ENCODE measurements at places on chromosomes 11 and 22.

DNA sequence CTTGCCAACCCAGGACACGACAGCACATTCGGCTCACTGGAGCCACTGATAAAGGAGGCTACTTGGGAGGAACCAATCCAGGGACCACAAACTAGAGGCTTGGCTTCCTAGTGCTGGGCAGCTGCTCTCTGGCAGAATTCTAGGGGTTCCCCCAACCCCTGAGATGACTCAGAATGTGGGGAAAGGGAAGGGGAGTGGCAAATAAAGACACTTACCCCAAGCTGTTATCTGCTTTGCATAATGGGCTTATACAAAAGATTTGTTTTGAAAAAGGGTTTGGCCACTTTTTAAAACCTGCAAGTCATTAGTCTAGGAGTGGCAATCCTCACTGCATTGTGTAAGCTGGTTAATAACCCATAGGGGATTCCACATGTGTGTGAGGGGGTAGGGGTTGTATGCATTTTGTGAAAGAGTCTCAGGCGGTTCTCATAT lies 64.1 kb upstream of the LMO1 start:
- no peak for DNase-seq

DNA sequence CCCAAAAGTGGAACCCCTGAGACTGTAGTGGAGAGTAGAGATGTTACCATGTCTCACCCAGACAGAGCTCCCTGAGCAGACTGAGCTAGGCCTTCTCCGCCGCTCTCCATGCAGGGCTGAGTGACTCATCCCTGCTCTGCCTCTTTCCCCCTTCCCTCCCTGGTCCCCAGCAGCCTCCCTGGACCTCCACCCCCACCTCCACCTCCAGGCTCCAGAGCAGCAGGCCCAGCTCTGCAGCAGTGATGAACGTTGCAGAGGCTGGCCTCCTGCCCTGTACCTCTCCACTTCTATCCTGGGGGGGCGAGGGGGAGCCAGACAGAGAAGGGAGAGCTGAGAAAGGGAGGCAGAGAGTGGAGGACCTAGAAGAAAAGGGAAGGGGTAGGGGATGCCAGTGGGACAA lies 19.3 kb upstream of the ARAP1 start:
- DNase-seq = no peak

- DNase-seq = no peak
Observed at GRCh38 chr11:108224366-108224765, 1.5 kb downstream of the ATM start.

DNA sequence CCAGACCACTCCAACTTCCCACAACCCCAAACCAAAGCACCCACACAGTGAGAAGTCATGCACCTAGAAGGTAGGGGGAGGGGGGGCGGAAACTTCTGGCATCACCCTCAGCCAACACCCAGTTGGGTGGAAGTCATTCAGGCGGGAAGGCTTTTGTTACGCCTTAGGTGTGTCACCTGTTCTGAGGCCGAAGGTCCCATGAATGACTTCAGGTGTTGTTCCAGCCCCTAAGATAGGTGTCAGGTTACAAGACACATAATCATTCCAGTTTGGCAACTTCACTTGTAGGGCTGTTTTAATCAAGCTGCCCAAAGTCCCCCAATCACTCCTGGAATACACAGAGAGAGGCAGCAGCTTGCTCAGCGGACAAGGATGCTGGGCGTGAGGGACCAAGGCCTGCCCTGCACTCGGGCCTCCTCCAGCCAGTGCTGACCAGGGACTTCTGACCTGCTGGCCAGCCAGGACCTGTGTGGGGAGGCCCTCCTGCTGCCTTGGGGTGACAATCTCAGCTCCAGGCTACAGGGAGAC lies at the start of gene TMPRSS4:
TSS of gene TMPRSS4 (plus strand) at position 325 of the 528 bp plus-strand sequence. CDS start 225 bp downstream, outside the sequence.
- DNase-seq = no peak

GRCh38 chr11:69086152-69087132 lies 37.7 kb downstream of the TPCN2 start:
- no peak for DNase-seq

DNA sequence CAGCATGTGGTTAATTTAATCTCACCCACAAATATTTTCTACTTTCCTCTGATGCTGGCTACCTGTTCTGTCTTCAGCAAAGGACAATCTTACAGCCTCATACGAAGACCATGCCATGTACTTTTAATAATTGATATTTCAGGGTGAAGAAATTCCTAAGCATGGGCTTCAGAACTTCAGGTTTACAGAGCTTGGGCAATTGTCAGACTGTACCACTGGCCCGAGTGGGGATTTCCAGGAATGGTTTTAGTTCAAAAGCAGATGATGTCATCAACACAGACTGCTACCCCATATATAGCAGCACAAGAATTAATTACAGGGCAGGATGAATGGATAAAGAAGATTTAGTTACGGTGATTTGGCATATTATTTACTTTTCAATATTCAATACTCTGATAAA lies 171.8 kb downstream of the ETS1 start:
- DNase-seq = no peak

GRCh38 chr11:66607126-66607834 lies 9.2 kb upstream of the RBM14 start:
- DNase-seq = no peak

DNA sequence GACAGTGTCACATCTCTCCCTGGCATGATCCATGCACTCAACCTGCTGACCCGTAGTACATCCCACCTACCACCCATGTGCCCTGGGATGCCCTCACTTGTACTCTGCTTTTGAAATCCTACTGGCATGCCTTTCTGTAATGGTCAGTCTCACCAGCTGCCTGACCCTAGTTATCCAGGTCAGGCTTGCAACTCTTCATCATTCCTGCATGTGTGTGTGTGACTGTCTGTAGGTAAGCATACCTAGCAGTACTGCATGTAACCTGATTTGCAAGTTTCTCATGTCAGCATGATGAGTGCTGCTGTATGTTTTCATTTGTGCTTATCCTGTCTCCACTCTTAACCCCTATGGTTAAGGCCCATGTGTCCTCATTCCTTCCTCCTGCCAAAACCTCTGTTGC lies 202.0 kb upstream of the MTNR1B start:
- DNase-seq = no peak

- no peak for DNase-seq
Observed at GRCh38 chr22:17964156-17964555, 60.2 kb downstream of the MICAL3 start.

All from GDM1 (cell line).